Right lung (tissue), 10 donors: ENCODE measurements at places on chromosomes 4 and X.
A peak's percentile ranks its signal among the peaks of the same experiment; 100 is the strongest.

DNA sequence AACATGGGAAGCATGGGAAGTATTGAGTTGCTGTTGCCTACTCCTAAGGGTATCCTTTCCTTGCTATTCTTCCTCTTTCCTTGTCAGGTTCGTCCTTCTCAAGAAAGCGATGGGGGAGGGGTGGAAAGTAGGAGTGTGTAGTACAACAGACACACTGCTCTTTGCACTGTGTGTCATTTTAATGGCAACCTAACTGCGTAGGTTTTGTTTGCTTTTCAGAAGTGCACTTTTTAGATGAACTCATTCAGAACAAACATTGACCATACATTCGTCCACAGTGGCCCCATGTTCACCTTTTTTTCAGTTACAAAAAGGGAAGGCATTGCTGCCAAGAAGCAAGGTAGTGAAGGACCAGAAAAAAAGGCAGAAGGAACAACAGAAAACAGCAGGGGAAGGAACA lies 10.2 kb upstream of the YIPF6 start:
- DNase-seq = no peak

DNA sequence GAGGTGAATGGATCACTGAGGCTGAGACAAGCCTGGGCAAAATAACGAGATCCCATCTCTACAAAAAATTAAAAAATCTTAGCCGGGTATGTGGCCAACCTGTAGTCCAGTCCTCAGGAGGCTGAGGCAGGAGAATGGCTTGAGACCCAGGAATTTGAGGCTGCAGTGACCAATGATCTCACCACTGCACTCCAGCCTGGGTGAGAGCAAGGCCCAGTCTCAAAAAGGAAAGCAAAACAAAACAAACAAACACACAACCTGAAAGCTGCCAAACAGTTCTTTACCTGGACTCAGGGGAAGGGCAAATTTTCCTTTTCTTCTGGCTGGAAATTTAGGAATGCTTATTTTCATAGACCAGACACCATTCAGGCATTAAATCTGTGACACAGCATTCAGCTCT lies 163.1 kb upstream of the FAT1 start:
- DNase-seq = no peak

- DNase-seq = peak; percentile 40
Measured at GRCh38 chr4:27094783-27095182, 234.1 kb downstream of the STIM2 start.

DNA sequence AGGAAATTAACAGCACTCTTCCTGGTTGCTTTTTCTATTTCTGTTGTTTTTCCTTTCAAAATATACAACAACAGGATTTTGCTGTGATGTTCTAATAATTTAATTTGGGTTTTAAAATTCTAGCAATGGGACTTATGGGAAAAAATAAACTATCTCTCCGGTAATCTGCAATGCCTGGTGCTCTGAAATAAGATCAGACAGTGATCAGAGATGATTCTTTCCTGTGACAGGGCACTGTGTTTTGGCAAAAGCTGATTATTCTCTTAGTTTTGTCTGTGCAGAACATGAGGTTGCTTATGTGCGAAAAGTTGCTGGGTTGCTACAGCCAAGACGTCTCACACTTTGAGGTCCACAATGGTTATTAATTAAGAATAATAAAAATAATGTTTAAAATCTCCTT lies 291.7 kb downstream of the FBXO8 start:
- DNase-seq = no peak
